IPS DF 19.7 (cell line): ENCODE measurements at places on chromosomes 4 and X.

GRCh38 chrX:45479835-45480422 lies 279.3 kb upstream of the DIPK2B start:
- DNase-seq, result no peak

- DNase-seq, result no peak
These were observed 146.7 kb upstream of the VEGFC start for GRCh38 chr4:176939445-176939844.

GRCh38 chrX:150161193-150161592 lies 201.9 kb upstream of the MAMLD1 start:
- DNase-seq, result no peak

DNA sequence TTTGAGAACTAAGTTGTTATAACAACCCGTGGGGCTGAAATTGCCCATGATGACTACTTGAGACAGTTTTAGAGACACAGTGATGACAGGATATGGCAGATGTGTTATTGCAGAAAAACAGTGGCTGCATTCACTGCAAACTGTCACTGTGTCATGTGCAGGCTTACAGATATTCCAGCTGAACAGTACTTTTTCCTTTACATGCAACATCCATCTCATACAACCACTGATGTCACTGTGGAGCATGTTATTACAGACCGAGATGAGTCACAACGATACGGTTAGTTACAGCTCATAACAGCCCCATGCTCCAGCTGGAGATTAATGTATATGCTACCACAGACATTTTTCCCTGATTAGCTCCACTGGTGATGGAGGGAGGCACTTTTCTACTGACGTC lies 207.4 kb downstream of the TMA16 start:
- no peak for DNase-seq

GRCh38 chr4:71648923-71649322 lies 135.0 kb downstream of the GC start:
- no peak for DNase-seq

- no peak for DNase-seq
These were observed at the start of gene KLHL2 for GRCh38 chr4:165207431-165208220. KLHL2 (plus strand) TSS chr4:165207561; CDS start chr4:165207877, 316 bp downstream.

DNA sequence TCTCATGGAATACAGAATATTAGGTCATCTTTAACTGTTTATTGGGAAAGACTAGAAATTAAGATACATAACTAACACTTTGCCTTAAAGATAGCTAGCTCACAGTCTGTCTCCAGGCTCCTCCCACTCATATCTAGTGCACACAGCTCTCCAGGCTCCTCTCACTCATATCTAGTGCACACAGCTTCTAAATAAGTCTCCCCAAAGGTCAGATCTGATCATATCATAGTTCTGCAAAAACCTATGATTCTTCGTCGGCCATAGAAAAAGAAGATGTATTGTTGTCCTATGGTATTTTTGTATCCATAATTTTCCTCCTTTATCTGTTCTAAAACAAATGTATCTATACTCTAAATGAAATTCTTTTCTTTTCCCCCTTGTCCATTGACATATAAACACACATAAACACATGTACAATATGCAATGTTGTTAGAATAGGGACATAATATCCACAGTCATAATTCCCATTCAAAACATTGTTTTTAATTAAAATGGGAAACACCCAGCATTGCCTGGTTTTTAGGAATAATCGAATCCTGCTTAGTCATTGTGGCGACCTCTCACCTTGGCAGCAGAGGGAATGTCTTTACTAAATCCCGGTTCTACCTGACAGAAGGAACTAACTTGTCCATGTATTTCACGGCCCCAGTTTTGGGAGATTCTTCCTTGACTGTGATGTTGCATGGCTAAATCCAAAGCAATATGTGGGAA lies 1282.0 kb downstream of the PCDH7 start:
- DNase-seq, result no peak

GRCh38 chr4:110216129-110216528 lies 17.7 kb upstream of the ELOVL6 start:
- no peak for DNase-seq

DNA sequence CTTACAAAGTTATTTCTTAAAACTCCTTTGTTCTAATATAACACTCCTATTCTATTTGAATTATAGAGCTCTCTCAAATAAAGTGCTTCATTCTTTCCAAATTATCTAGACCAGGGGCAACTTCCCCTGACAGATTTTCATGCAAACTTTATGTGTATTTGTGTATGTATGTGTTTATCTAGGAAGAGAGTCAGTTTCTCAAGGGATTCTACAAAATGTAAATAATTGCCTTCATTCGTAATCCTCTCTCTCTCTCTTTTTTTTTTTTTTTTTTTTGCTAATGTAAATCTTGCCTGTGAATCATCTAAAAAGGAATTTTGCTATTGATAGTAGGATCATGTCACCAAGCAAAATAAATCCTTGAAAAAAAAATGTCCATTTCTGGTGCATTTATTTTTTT lies 38.9 kb upstream of the RBPJ start:
- no peak for DNase-seq
